ENCODE measurements at places on chromosomes 12 and 14. TPM values are rescaled to one million over a fixed set of nuclear protein-coding genes. Genes with fewer than 3 reads are reported as not detected.
A peak's percentile ranks its signal among the peaks of the same experiment; 100 is the strongest.

GRCh38 chr14:68309616-68310015, 483.3 kb downstream of the ZFP36L1 start:
- peak; percentile 8 for DNase-seq

- peak; percentile 94 for DNase-seq
Observed at GRCh38 chr14:102262929-102263462, 42.0 kb downstream of the MOK start.

GRCh38 chr14:54762296-54762695, 140.3 kb downstream of the GCH1 start:
- no peak for DNase-seq

- no peak for DNase-seq
Observed at GRCh38 chr12:123808167-123808566, 46.1 kb downstream of the DNAH10 start.

- DNase-seq, result no peak
Observed at GRCh38 chr12:111404362-111405148, 1.2 kb upstream of the SH2B3 start.

GRCh38 chr14:57512220-57512619, 18.6 kb upstream of the CCDC198 start:
- no peak for DNase-seq

- DNase-seq, result no peak
Observed at GRCh38 chr12:26658991-26659390, 174.0 kb downstream of the ITPR2 start.

GRCh38 chr12:74539261-74539660, 1.6 kb downstream of the ATXN7L3B start:
- no peak for DNase-seq

- no peak for DNase-seq
Observed at GRCh38 chr14:103091041-103091882, 3.3 kb upstream of the EXOC3L4 start.

GRCh38 chr12:132450418-132451171, 39.4 kb upstream of the FBRSL1 start:
- no peak for DNase-seq

DNA sequence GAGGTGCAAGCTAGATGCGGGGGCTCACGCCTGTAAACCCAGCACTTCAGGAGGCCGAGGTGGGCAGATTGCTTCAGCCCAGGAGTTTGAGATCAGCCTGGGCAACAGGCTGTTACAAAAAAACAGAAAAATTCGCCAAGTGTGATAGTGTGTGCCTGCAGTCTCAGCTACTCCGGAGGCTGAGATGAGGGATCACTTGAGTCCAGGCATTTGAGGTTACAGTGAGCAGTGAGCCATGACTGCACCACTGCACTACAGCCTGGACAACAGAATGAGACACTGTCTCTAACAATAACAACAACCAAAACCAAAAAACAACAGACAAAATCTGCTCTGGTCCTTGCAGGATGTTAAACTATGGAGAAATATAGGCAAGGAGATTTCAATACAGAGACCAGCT, 13.9 kb downstream of the BTBD7 start:
- DNase-seq, result no peak

- DNase-seq, result no peak
Observed at GRCh38 chr14:25122211-25122610, 72.3 kb upstream of the STXBP6 start.

DNA sequence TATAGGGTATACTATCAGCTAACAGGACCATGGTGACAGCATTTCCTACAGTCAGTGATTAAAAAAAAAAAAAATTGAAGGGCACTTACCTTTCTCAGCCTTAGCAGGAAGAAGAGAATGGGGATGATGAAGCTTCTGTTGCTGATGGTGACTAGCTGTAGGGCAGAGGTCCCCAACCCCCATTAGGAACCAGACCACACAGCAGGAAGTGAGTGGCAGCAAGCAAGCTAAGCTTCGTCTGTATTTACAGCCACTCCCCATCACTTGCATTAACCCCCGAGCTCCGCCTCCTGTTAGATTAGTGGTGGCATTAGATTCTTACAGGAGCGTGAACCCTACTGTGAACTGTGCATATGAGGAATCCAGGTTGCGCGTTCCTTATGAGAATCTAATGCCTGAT, 91.3 kb upstream of the USP44 start:
- no peak for DNase-seq

- DNase-seq, result no peak
Observed at GRCh38 chr12:57342207-57342691, 88.6 kb downstream of the R3HDM2 start.

GRCh38 chr12:111386885-111387284, 18.0 kb upstream of the PHETA1 start:
- DNase-seq, result no peak

Gene FGD4
- total RNA-seq, result 35.3 TPM

Gene MYO1H
- not detected for total RNA-seq

Gene TAS2R9
- total RNA-seq, result not detected

Gene GNB3
- 0.99 TPM for total RNA-seq

Gene HOXC12
- total RNA-seq, result under 0.01 TPM

Gene RIPK3
- total RNA-seq, result 0.61 TPM

Gene KRT71
- not detected for total RNA-seq

Gene HOXC4
- 11.9 TPM for total RNA-seq
